ENCODE measurements at places on chromosomes 7 and 10.

DNA sequence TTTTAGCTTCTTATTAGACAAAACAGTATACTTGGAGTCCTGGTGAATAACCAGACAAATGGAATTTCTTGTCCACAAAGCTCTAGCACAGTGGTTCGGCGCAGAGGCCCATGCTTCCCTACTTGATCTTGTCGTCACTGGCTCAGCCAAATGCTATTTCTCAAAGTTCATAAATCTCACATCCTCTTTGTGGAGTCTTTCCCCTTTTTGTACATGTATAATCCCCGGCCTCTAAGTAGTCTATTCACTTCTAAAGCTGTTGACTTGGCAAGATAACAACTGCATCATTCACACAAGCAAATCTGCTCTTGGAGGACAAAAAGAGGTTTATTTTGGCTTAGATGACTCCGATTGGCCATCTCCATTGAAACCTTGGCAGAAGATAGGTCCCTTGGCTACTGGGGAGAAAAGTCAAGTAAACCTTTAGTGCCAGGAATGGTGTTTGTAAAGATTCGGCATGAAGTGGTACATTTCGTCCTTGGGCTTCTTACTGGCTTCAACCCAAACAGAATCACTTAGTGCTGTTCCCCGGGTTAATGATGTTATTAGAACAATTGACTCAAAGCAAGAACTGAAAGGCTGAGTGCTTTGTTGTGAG is 5.1 kb upstream of the AKR1E2 start:
- no peak for DNase-seq

DNA sequence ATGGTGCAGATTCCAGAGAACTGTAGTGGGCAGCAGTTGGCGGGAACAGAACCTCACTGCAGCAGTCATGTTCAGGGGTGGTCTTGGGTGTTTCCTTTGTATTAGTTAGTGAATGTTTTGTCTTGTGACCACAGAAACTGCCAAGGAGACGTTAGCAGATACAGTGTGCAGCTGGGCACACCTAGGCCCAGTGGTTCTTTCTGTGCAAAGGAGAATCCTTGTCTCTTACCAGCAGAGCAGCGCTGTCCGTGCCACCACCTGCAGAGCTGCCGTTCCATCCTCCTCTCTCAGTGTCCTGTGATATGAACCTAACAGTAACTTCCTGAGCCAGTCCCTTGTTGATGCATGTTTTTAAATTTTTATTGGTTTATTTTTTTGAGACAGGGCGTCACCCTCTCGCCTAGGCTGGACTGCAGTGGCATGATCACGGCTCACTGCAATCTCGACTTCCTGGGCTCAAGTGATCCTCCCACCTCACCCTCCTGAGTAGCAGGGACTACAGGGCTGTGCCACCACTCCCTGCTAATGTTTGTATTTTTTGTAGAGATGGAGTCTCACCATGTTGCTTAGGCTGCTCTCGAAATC is 60.6 kb downstream of the WDR37 start:
- DNase-seq: peak; percentile 40

- no peak for DNase-seq
Measured at GRCh38 chr10:72466018-72466417, 111.3 kb upstream of the DNAJB12 start.

GRCh38 chr7:122255454-122255853 is 49.1 kb downstream of the FEZF1 start:
- DNase-seq: no peak

GRCh38 chr7:43283706-43284105 is 171.3 kb downstream of the HECW1 start:
- DNase-seq: no peak

DNA sequence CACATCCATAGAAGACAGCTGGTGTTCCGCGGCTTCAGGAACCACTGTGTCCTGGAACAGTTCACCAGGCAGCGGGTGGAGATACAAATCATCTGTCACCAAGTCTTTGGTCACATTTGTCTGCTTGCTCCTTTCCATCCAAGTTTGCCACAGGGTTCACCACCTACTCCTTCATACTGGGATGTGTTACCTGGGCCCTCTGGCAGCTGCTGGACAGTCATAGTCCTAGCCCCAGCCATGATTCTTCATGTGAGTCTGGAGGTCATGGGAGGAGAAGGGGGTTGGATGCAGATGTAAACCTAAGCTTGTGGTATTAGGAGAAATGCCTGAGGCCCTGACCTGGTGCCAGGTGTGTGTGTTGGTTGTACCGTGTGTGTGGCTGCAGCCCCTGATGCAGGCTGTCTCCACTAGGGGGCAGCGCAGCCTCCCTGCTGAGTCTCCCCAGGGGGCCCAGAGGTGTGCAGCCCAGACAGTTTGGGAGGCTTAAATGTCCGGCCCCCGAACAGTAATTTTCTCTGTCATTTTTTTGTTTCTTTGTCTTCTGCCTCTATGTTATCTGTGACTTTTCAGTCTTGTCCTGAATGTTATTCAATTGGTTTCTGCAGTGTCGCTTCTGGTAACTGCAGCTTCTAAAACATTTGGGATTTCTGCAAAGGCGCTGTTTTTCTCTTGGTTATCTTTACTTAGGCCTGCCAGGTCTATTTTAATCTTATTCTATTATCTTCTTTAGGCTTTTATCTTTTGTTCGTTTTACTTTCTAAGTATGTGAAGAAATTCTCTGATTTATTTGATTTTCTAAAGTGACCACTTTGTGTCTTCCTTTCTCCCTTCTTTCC is 14.8 kb downstream of the NPS start:
- DNase-seq: no peak

DNA sequence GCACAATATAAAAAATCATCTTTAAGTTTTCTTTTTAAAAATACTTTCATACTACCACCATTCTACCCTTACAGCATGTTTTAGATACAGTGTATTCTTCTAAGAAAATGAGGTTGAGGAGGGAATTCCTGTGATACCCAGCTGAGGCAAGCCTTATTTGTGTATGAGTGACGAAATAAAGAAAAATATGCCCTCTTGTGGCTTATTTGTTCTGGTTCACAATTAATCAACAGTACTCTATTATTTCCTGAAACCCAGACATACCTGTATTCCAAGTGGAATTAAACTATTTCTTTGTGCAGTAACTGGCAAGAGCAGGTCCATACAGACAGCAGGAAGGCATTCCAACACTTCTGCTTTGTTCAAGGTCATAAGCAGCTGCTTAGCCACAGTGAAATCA is 4.5 kb upstream of the SEMA3D start:
- DNase-seq: no peak

DNA sequence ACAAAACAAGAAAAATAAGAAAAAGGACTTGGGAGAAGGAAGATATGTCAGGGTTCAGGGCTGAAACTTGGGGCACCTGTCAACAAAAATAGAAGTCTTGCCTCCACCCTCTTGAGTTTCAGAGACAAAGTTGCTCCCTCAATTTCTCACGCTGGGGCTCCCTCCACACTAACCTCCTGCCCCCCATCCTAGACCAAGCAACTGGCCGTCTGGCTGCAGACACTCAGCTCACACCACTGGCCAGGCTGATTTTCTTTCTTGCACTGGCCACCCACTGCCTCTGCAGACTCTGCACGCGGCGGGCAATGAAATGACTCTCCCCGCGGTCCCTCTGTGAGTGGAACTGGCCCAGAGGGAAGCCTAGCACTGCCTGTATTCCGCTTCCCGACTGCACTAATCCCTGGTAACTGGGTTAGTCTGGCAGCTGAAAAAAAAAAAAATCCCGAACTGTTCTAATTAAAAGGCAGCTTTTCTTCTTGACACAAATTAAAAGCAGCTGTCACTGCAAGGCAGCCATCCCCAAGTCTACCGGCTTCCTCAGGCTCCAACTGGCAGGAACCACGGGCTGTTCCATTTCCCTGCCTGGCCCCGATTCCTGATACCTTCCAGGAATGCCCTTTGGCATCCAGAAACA is 83.5 kb downstream of the SPDYE5 start:
- no peak for DNase-seq

DNA sequence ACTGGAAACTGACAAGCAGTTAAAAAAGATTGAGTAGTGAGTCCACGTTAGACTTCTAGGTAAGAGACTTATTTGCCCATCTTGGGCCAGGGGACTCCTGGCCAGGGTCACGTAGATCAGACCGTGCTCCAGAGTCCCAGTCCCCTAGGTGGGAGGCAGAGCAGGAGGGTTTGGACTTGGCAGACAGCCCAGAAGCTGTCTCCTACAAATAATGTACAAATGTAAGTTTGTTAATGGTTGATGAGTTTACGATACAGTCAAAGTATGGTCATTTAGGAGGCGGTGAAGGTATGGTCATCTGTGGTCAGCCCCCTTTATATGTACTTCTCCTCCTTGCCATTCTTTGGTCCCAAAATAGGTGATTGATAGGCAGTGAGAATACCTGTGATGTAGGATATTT is 28.2 kb downstream of the INPP5F start:
- no peak for DNase-seq

GRCh38 chr10:131811630-131812403 is 89.0 kb upstream of the PPP2R2D start:
- DNase-seq: peak; percentile 52

DNA sequence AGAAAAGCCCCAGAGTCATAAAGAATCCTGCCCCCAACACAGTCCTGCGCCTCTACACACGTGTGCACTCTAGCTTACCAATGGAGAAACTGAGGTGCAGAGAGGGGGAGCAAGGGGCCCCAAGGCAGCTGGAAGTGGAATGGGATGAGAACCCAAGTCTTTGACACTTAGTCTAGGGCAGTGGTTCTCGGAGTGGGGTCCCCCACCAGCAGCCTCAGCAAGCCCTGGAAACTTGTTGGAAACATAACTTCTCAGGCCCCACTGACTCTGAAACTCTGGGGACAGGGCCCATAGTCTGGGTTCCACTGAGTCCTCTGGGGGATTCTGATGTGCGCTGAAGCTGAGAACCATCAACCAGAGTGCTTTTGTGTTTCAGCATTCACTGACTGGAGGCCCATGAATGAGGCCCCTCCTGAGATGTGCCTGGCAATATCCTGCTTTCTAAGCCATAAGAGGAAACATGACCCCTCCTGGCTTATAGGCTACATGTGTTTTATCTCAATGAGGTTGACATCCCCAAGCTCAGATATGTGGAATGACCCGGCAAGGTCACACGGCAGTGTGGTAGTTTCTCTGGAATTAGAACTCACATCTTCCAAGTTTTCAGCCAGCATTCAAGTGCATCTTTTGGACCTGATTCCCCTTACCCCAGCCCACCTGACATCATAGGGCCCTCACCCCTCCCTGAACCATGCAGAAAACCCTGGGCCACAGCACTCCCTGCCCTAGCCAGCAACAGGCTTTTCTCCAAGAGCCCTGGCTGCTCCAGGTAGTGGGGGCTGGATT is 147.3 kb upstream of the PCBD1 start:
- no peak for DNase-seq

- DNase-seq: no peak
Measured at GRCh38 chr7:64312826-64313225, 935 bp upstream of the ZNF736 start.

DNA sequence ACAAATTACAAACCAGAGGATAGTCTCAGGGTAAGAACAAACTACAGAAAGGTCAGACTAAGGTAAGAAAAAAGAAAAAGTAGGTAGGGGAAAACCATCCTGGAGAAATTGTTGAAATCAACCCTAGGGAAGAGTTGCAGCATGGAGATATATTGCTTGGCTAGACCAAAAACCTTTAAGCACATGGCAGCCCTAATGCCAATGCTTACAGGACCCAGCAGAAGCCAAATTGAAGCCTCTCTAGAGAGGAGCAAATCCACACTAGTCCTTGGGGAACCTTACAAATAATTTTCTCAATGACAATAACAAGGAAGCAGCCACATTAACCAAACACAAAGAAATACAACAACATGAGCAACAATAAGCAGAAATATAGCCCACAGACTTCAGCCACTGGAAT is 81.9 kb downstream of the CNOT4 start:
- no peak for DNase-seq

All from vagina (tissue), 2 donors.